HCEC 1CT (cell line): ENCODE measurements at places on chromosomes 12 and 14.

GRCh38 chr14:42778984-42779383 lies 1172.3 kb downstream of the LRFN5 start:
- no peak for DNase-seq

GRCh38 chr12:124188561-124189405 lies 106.1 kb upstream of the RFLNA start:
- no peak for DNase-seq

DNA sequence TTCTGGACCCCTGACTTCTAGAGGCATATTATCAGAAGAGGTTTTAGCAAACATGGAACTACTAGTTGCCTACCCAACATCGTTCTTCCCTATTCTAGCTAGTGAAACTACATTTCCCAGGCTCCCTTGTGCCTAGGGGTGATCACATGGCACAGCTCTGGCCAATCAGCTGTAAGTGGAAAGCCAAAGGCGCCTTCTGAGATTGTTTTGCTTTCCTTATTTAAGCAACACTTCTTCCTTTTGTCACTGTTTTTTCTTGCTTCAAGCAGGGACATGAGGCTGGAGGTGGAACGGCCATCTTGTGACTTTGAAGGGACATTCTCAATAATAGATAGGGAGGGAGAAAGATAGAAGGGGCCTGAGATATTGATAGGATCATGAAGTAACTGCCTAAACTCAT lies 136.7 kb downstream of the ZNF664 start:
- DNase-seq = peak; percentile 41

- no peak for DNase-seq
These were observed 3.3 kb downstream of the SLC39A9 start for GRCh38 chr14:69401841-69402240.

DNA sequence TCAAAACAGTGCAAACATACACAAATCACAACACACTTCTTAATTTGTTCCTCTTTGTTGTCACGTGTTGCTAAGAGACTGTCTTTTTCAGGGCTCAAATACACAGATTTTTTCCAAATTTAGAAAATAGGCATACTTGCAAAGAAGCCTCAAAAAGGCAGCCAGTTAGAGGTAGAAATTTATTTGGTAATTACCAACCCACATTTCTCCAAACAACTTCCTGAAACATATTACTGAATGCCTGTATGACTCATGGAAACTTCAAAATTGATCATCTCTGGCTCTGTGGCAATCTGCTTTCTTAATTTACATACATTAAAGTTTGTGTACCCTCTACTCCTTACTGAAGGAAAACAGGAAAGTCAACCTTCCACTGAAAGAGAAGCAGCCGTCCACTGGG lies 36.4 kb downstream of the PPM1H start:
- DNase-seq = peak; percentile 38

- DNase-seq = no peak
These were observed 511.9 kb downstream of the TMEM121 start for GRCh38 chr14:106038263-106038662.

DNA sequence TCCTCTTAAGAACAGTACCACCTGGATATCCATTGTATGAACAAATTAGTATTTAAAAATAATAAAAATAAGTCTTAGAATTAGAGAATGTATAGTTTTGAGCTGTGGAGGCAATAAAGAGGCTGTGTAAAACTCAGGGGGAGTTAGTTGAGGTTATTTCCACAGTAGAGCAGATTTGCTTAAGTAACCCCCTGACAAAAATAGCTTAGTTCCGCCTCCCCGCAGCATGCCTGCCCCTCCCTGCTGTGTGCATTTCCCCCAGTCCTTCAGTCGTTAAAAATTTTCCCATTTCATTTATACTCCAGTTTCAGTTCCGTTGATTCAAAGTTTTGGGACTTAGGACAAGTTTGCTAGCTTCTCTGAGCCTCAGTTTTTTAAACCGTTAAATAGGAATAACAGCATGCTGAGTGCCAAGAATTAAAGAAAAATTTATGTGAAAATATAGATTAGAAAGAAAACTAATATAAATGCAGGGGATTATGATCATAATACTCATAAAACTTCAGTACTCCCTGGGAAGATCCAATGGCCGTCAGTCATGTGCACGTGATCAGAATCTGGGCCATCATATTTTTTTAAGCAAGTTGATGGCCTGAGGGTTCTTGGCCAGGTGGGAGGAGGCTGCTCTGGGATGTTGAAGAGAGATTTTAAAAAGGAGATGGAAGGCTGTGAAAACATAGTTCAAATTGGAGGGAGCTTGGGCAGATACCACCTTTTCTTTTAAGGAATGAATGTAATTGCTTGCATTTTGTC lies 14.5 kb upstream of the SLC38A2 start:
- DNase-seq = peak; percentile 74

GRCh38 chr12:122079532-122080081 lies 1.1 kb downstream of the MLXIP start:
- DNase-seq = no peak

GRCh38 chr12:114684098-114684869 lies at the start of gene TBX3:
TSS of gene TBX3 (minus strand) at chr12:114684175. CDS start at chr12:114683200, 975 bp downstream.
- peak; percentile 99 for DNase-seq

DNA sequence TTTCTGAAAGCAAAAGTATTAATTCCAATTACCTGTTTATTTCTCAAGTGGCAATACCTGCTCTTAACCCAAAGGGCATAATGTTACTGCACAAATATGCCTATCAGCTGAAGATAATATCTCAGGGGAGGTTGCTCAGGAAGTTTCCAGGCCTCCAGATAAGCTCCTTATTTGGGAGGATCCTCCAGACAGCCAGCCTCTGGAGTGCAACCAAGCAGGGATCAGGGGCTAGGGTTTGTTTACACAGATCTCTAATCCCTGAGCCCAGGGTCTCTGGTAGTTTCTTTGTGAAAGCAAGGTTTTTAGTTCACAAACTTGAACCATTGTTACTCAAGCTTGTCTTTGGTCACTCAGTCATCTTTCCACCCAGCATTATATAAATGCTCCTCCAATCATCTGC lies 124.4 kb downstream of the SLC38A4 start:
- DNase-seq = no peak

DNA sequence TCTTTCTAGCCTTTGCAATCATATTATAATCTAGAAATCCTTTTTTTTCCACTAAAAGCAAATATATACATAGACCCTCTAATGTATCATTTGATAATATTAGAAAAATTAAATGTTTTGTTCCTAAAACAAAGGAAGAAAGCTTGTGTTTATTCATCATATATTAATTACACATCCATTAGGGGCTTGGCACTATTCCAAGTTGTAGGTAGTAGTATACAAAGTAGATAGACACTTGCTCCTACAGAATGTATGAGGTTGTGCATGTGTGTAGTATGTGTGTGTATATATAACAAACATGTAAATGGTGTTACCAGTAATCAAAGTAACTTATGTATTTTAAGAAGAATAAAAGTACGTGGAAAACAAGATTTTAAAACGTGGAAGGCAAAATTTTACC lies 15.0 kb upstream of the KCNMB4 start:
- no peak for DNase-seq

DNA sequence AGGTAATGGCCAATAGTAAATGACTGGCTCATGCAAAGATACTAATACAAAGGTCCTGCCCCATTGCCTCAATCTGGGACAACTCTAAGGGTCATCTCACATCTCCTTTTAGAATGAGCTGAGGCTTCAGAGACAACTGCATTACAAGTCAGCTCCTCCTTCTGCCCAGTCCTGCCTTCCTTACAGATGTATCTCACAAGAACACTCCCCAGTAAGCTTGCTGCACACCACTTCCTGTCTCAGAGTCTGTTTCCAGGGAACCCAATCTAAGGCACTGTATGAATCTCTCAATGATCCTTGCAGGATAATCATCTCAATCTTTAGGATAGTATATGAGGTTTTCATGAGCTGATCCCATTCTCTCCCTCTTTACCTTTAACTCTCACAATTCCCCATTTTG lies 57.8 kb upstream of the ZDHHC17 start:
- peak; percentile 64 for DNase-seq
